NT2/D1 (cell line): ENCODE measurements at places on chromosomes 12 and 14.

- no peak for DNase-seq
Measured at GRCh38 chr14:70563417-70563816, 28.6 kb upstream of the ADAM20 start.

DNA sequence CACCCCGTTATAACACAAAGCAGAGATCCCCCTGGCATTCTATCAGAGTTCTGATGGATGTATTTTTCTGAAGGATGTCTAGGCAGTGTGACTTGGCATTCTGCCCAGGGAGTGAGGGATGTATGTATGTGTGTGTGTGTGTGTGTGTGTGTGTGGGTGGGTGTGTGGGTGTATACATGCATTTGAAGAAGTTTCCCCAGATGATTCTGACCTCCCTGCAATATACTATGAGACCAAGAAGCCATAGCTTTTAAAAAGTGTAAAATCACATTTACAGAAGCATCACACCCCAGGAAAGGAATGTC is 59.7 kb upstream of the NAP1L1 start:
- no peak for DNase-seq

DNA sequence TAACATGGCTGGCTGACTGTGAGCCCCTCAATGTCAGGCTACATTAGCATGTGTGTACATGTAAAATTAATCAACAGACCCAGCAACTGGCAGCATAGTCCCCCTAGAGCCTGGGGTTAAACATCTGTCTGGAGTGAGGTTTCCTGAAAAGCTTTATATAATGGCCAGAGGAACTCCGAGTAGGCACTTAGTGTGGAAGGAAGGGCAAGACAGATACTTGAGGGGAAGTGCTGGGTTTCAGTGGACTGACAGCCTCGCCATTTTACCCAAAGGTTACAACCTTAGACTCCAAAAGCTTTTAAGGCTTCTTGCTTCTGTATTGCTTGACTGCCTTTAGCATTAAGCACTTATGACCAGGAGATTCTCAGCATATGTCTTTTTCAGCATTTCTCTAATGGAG is 430.8 kb downstream of the FLRT2 start:
- no peak for DNase-seq

GRCh38 chr14:95226801-95227200 is 69.5 kb upstream of the DICER1 start:
- DNase-seq, result no peak

- DNase-seq, result no peak
Measured at GRCh38 chr12:56248711-56249110, 9.5 kb downstream of the ANKRD52 start.

DNA sequence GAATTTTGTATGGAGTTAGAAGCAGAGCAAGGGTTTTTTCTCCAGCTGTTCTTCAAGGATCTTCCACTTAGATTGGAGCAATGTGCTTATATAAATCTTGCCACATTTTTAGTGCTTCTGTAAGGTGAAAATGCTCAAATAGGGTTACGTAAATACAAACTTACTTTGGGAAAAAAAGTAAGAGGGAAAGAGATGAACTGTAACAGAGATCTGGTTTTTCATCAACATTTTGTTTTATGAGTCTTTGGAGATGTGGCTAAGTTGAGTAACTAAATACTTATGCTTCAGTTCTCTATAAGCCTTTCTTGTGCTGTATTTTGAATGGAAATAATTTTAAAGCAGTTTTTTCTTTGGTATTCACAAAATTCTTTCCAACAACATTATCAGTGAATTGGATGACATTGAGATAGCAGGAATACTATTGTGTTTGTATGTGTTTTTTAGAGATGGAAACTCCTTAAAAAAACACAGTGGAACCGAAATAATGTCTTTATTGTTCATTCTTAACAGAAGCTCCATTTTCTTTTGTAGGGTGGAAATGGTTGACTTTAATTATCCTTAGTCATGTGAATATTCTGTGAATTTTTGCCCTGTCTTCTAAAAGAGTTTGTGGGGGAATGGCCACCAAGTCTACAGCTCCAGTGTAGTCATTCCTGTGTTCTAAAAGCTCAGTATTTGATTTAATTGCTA is 45.7 kb downstream of the NPAS3 start:
- no peak for DNase-seq

GRCh38 chr12:126055521-126055920 is 990.3 kb downstream of the AACS start:
- no peak for DNase-seq

GRCh38 chr14:38158468-38158867 is 49.2 kb upstream of the SSTR1 start:
- no peak for DNase-seq

GRCh38 chr14:34223373-34224148 is 238.5 kb downstream of the SPTSSA start:
- DNase-seq, result peak; percentile 33

GRCh38 chr14:79881299-79881698 is 330.0 kb downstream of the DIO2 start:
- no peak for DNase-seq

- no peak for DNase-seq
Measured at GRCh38 chr12:52193991-52194390, 2.2 kb upstream of the KRT80 start.

GRCh38 chr12:121102307-121102706 is 30.4 kb upstream of the P2RX7 start:
- DNase-seq, result no peak

GRCh38 chr14:93748208-93749075 is 39.8 kb downstream of the PRIMA1 start:
- DNase-seq, result no peak

DNA sequence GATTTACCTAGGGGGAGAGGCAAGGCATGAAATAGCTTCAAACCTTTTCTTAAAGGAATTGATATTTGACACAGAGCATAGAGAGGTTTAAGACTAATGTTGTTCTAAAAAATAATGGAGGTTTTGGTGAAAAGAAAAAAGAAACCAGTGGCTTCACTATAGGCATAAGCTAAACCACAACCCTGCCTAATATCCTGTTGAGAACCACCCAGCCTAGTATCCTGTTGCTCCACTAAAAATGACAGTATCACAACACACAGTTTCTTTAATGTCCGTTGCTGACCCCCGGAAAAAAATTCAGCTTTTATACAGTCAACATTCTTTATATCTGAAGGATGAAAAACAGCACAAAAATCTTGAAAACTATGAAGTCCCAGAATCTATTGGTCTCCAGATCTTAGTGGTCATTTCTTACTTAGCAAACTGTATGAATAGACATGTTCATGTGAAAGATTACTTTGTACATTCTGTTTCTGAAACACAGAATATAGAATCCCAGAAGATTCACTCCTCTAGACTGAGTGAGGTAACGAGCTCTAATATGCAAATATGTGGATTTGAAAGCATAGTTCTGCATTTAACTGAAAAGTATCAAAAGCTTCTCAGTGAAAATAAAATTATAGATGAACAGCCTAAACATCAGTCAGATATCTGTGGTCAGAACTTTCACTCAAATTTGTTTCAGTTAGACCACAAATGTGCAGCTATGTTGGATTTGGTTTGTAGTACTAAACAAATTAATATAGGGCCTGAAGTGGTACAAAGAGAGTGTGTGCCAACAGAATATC is 40.5 kb downstream of the GALC start:
- DNase-seq, result no peak

- DNase-seq, result no peak
Measured at GRCh38 chr14:52974406-52974805, 23.6 kb upstream of the FERMT2 start.

DNA sequence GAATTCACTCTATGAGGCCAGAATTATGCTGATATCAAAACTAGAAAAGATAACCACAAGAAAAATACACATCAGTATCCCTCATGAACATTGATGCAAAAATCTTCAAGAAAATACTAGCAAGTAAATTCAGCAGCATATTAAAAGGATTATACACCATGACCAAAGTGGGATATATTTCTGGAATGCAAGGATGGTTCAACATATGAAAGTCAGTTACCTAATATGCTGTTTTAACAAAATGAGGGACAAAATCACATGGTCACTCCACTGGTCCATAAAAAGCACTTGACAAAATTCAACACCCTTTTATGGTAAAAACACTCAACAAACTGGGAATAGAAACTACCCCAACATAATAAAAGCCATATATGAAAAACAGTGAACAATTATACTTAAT is 40.3 kb downstream of the TECPR2 start:
- no peak for DNase-seq

- DNase-seq, result no peak
Measured at GRCh38 chr14:22871224-22872032, at the start of gene LRP10. Gene LRP10 (plus strand): TSS chr14:22871740. CDS start chr14:22872304, 564 bp downstream.

GRCh38 chr12:14936224-14936861 is 2.0 kb downstream of the ERP27 start:
- DNase-seq, result peak; percentile 57

- no peak for DNase-seq
Measured at GRCh38 chr12:62697893-62698292, 231.3 kb downstream of the MON2 start.

DNA sequence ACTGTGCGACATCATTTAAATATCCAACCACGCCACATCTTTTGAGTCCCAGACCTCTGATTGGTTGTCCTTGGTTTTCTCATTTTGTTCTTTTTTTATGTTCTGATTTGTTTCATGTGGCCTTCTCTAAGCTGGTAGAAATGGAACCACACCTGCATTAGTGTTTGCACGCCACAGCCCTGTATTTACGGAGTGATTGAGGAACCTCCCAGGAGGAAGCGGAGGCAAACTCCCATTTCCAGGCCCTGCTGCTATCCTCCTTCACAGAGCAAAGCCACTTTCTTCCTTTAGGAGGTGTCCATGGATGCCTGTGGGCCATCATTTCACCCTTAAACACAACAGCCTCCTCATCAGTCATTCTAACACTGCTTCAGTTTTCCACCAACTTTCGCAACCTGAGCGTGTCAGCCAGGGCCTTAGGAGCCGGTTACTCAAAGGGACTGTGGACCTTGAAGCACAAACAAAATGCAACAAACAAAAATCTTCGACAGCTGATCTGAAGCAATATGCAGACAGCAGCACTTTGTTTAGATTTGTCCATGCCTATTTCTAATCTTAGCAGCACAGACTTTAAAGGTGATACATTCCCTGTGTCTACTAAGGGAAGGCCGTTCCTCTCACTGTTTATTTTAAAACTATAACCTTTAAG is 1258.1 kb upstream of the TMEM132C start:
- no peak for DNase-seq

DNA sequence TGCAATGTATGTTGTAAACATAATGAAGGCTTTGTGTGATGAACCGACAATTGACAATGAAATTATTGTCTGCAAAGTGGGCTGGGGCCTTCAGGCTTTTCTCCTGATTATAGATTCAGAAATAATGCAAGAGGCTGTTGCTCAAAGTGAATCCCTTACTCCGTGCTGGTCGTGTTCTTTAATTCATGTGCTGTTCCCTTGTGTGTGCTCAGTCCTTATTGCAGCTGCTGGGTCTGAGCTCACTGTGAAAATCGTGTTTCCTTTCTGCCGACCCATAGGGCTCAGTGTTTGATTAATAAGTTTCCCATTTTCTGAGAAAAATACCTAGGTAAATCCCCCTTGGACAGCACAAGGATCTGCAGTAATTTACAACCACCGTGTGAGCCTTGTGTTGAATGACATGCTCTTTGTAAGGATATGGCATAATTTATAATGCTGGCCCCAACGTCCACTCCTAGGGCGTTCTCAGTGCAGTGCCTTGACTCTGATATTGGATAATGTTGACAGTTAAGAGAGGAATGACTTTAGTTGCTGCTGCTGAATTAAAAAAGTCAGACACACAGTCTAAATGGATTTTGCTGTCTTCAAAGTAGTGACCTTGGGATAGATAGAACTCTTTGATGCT is 81.6 kb downstream of the RGS6 start:
- no peak for DNase-seq
